ENCODE measurements at places on chromosomes 13 and 19. TPM values are rescaled to one million over a fixed set of nuclear protein-coding genes. Genes with fewer than 3 reads are reported as not detected.

The AZU1 gene
- 0.77 TPM for polyA plus RNA-seq

The CEACAM1 gene
- 11.8 TPM for polyA plus RNA-seq

The ZNF681 gene
- 8.8 TPM for polyA plus RNA-seq

The LGALS13 gene
- not detected for polyA plus RNA-seq

The ACER1 gene
- 0.14 TPM for polyA plus RNA-seq
